ENCODE measurements at places on chromosomes 2 and 18. TPM values are rescaled to one million over a fixed set of nuclear protein-coding genes. Genes with fewer than 3 reads are reported as not detected.
A peak's percentile ranks its signal among the peaks of the same experiment; 100 is the strongest.

The TTR gene
- not detected for total RNA-seq

The PCARE gene
- not detected for total RNA-seq

The CD302 gene
- total RNA-seq = 0.44 TPM

- DNase-seq = no peak
Observed at GRCh38 chr2:216493334-216493685, 5.3 kb upstream of the RPL37A start.

GRCh38 chr18:76957384-76958355 lies 135.3 kb downstream of the ZNF236 start:
- DNase-seq = no peak

The NEB gene
- total RNA-seq = 0.05 TPM

- no peak for DNase-seq
Observed at GRCh38 chr2:44674473-44675284, 266.8 kb upstream of the SIX3 start.

The TDRD15 gene
- not detected for total RNA-seq

The UGT1A6 gene
- not detected for total RNA-seq

- no peak for DNase-seq
Observed at GRCh38 chr18:9062418-9062751, 40.1 kb upstream of the NDUFV2 start.

GRCh38 chr2:193350509-193350908 lies 1155.8 kb upstream of the TMEFF2 start:
- DNase-seq = no peak

The EFHD1 gene
- total RNA-seq = 0.13 TPM

GRCh38 chr2:156476850-156477206 lies 40.6 kb downstream of the GPD2 start:
- peak; percentile 11 for DNase-seq

DNA sequence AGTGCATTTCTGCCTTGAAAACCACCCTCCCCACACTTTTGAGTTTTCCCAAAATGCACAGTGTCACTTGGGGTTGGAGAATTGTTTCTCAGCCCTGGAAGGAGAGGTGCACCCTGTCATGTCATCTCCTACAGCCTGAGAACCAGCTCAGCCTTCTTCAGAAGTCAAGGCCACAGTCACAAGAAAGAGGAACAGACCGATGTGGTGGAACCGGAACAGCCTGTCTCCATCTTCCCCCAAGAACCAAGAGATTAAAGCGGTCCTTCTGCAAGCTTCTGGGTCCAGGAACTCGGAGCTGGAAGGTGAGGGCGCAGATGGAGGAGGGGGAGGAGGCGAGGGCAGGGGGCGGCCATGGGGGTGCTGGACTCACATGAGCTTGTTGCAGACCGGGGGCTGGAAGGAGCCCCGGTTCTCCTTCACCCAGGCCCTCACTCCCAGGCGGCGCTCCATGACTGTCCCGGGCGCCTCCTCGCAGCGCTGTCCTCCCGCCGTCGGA lies 248 bp downstream of the HAAO start:
- DNase-seq = no peak

GRCh38 chr2:199348871-199349270 lies 108.9 kb downstream of the SATB2 start:
- no peak for DNase-seq

The TBR1 gene
- total RNA-seq = 0.05 TPM

The GAREM1 gene
- not detected for total RNA-seq

- DNase-seq = no peak
Observed at GRCh38 chr2:235858881-235859280, 309.3 kb downstream of the GBX2 start.

- no peak for DNase-seq
Observed at GRCh38 chr2:177998006-177998405, 74.6 kb downstream of the PDE11A start.

DNA sequence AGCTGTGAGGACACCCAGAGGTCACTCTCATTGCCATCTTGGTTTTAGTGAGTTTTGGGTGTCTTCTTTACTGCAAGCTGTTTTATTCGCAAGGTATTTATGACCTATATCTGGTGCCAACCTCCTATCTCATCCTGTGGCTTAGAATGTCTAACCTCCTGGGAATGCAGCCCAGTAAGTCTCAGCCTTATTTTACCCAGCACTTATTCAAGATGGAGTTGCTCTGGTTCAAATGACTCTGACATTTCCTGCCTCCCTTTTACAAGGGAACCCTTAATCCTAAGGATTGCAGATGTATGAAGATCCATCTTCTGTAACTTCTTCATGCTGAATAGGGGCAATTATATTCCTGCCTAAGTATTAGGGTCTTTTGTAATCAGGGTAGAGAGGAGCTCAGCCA lies 708.0 kb downstream of the TMEM182 start:
- DNase-seq = no peak

DNA sequence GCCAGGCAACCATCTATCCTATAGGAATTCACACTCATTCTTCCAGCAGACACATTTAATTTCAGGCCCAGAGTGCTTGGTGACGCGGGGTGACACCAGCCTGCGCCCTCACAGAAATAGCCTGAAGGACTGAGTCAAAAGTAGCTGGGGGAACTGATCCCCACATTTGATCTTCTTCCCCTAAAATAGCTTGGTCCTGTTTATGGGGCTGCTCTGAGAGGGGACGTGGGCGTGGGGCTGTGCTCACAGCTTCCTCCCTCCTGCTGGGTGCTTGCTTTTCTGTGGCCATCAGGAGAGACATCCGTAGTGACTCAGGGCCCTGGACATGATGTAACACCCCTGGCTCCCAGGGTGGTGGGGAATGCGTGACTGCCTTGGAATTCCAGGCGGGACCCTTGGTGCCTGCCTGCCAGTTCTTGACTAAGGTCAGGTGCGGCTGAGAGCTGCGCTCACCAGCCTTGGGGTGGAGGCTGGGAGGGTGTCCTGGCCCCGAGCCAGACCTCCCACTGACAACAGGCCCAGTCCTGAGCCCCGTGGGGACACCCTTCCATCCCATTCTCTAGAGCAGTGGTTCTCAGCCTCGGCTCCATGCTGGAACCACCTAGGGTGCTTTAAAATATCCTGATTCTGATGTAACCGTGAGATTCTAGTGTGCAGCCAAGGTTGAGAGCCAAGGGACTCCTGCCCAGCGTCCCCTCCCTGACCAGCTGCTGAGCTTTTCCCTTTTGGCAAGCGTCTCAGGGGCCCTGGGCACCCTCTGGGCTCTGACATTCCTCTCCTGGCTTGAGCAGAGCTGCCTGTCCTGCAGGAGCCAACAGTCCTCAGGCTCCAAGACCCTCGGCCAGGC lies 47.4 kb upstream of the SMAD7 start:
- no peak for DNase-seq

DNA sequence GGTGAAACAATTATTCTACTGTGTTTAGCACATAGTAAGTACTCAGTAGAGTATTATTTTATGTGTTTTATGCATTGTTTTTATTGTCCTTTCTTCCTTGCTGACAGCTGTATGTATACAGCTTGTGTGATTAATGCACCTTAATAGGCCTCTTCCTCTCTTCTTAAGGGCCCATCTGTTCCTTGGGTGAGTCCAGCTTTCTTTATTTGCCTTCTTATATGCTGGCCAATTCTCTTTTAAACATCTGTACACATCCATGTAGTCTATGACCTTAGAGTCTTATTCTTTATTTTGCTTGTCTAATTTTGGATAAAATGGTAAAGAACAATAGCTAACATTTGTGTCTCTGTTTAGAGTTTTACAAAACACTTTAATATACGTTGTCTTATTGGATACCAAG lies 333.7 kb upstream of the MEIS1 start:
- DNase-seq = no peak

The OXER1 gene
- total RNA-seq = 0.12 TPM

DNA sequence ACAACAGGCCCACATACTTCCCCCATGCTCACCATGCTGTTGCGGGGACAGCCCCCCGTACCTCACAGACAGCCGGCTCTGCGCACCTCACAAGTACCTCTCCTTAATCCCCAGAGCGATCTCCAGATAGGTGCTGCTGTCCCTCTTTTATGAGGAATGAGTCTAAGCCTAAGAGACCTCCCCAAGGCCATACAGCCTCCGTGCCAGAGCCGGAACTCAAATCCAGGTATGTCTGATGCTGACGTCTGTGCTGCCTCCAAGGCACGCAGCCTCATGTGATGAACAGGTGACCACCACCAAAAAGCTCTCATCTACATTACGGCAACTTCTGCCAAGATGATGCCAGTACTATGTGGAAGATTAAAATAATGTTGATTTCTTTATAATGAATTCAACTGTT lies 85.2 kb downstream of the EIPR1 start:
- no peak for DNase-seq

- DNase-seq = no peak
Observed at GRCh38 chr2:205287316-205287715, 395.0 kb upstream of the NRP2 start.

- no peak for DNase-seq
Observed at GRCh38 chr2:98713332-98714015, 17.5 kb downstream of the MGAT4A start.

- no peak for DNase-seq
Observed at GRCh38 chr2:193965263-193965662, 1691.8 kb upstream of the SLC39A10 start.

- DNase-seq = no peak
Observed at GRCh38 chr2:36871068-36871707, 95.1 kb downstream of the STRN start.

The AQP12B gene
- total RNA-seq = not detected

The IL36RN gene
- not detected for total RNA-seq

The UGT1A10 gene
- total RNA-seq = not detected

The ARHGAP15 gene
- total RNA-seq = 64.3 TPM

DNA sequence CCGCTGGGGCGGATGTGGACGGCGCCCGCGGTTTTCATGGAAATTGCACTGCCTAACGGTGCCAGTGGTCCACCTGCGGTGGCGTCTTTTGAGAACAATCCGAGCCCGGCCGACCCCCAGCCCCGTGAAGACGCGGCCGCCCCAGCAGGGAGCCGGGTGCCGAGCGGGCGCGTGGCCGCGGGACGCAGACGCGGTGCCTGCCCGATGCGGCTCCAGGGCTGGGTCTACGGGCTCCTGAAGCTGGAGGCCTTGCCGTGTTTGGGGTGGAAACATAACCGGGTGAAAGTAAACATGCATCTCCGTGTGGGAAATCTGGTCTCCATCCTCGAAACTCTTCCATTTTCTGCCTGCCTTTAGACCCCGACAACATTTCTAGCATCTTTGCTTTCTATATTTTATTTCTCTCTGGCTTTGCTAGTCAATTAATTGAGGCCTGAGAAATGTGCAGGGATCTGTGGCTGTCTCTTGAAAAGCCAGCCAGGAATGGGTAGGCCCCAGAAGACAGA lies 572 bp downstream of the INPP4A start:
- no peak for DNase-seq

DNA sequence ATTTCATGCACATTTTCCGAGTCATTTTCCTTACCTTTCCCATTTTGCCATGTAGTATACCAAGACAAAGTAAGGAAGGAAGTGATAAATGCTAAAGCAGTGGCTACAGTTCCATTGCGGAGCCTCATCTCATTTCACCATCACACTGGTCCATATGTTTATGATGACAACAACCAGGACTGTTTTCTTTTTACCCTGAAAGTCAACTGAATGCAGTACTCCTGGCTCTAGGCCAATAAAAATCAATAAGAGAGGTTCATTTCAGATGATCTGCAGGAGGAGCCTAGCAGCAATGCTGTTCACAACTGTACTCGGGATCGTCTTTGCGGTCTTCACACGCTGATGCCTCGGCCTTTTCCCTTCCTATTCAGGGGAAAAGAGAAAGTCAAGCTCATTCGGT lies 4.7 kb downstream of the MGAT4A start:
- DNase-seq = no peak

DNA sequence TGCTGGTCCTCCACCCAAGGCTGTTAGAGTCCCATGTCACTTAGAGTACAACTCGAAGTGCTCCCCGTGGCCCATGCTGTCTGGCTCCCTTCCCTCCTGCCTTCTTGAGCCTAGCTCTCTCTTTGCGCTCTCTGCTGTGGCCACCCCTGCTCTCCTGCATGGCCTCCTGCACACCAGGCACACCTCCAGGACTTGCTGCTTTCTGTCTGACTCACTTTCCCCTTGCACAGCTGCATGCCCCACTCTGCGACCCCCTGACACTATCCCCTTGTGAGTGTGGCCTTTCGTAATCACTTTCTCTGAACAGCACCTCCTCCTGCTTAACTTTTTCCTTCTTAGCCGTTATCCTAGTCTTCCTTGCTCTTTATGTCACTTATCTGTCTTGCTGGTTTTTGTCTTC lies 343.6 kb downstream of the TGIF1 start:
- DNase-seq = no peak

The LINC00305 gene
- total RNA-seq = not detected

GRCh38 chr2:239269173-239269885 lies 131.5 kb downstream of the HDAC4 start:
- DNase-seq = no peak

GRCh38 chr18:21177822-21178221 lies 64.2 kb upstream of the GREB1L start:
- no peak for DNase-seq

DNA sequence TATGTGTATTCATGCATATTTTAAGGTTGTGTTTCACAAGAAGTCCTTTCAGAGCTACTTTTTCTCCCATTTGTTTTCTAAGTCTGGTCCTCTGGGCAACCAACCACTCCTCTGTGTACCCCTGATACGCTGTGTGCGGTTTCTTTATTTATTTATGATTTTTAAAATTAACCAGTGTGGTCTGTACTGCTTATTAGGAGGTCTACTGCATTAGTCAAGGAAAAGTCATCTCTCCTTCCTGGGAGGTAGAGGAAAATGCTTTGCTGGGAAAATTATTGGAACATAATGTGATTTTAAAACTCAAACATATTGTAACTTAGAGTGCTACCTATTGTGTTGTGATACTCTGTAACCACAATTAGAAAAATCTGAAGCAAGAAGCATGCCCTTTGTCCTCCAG lies 1404.3 kb downstream of the SUCLG1 start:
- DNase-seq = no peak

The LAMA1 gene
- total RNA-seq = not detected

- DNase-seq = no peak
Observed at GRCh38 chr18:48867978-48868377, 82.8 kb downstream of the SMAD7 start.

The ZC3H6 gene
- total RNA-seq = 3.3 TPM

- no peak for DNase-seq
Observed at GRCh38 chr18:3016585-3017297, 3.8 kb upstream of the LPIN2 start.

DNA sequence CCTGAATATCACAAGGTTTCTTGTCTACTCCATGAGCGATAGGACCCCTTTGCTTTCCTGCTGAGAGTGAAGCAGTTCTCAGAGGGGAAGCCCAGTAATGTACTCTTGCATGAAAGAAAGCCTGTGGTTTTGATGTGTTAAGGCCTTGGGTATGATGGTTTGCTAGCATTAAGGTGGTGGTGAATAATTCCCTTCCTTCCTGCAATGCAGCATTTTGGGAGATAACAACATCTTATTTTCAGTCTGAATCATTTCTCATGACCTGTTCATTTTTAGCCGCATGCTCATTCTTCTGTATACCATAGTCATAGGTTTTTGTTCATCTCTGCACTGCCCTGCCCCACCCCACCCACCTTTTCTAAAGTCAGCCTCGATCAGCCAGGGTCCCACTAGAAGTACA lies 66.2 kb downstream of the HNMT start:
- DNase-seq = no peak

- DNase-seq = no peak
Observed at GRCh38 chr18:38042211-38042890, 476.8 kb upstream of the CELF4 start.

The ZNF521 gene
- total RNA-seq = not detected

- DNase-seq = no peak
Observed at GRCh38 chr2:134432435-134432883, 178.6 kb downstream of the MGAT5 start.

GRCh38 chr2:187224989-187225388 lies 223.1 kb downstream of the CALCRL start:
- DNase-seq = no peak
